HT-29 (cell line): ENCODE measurements at places on chromosomes 4 and X. TPM values are rescaled to one million over a fixed set of nuclear protein-coding genes. Genes with fewer than 3 reads are reported as not detected.
A peak's percentile ranks its signal among the peaks of the same experiment; 100 is the strongest.

- no peak for DNase-seq
These were observed 54.0 kb downstream of the ADRA2C start for GRCh38 chr4:3820016-3820805.

MAGEA10 gene
- not detected in 2 replicates for total RNA-seq

ADH1A gene
- not detected in 2 replicates for total RNA-seq

GRCh38 chr4:16682975-16683374 lies 215.5 kb downstream of the LDB2 start:
- DNase-seq, result no peak

- peak; percentile 27 for DNase-seq
These were observed 1577.0 kb upstream of the TENM3 start for GRCh38 chr4:180665994-180666824.

GRCh38 chr4:4637710-4638109 lies 95.9 kb upstream of the STX18 start:
- DNase-seq, result no peak

GPRASP3 gene
- 0.03 and 1.1 TPM in 2 replicates for total RNA-seq

GRCh38 chrX:45740291-45740690 lies 539.6 kb upstream of the DIPK2B start:
- no peak for DNase-seq

GRCh38 chr4:166493924-166494345 lies 620.9 kb downstream of the TLL1 start:
- peak; percentile 39 for DNase-seq

SPANXB1 gene
- not detected in 2 replicates for total RNA-seq

- DNase-seq, result no peak
These were observed 16.9 kb downstream of the PLAC1 start for GRCh38 chrX:134641346-134641745.
